Breast epithelium (tissue), 4 donors: ENCODE measurements at places on chromosomes 3 and 15.

- peak overlapping the region; percentile 74 for H3K27ac ChIP-seq
- no peaks in the 10 kb centered on the region for H3K36me3 ChIP-seq
- DNase-seq = no peak
- H3K4me1 ChIP-seq = no peaks in the 10 kb centered on the region
- H3K4me3 ChIP-seq = no peak overlapping the region
- H3K27me3 ChIP-seq = no peaks in the 10 kb centered on the region
Measured at GRCh38 chr15:71748293-71748718, 62.0 kb upstream of the NR2E3 start.

- no peaks in the 10 kb centered on the region for H3K4me1 ChIP-seq
- H3K4me3 ChIP-seq = no peak overlapping the region
- no peaks in the 10 kb centered on the region for H3K36me3 ChIP-seq
- no peak overlapping the region for H3K27ac ChIP-seq
Measured at GRCh38 chr3:194745422-194746184, 59.9 kb downstream of the FAM43A start.

- no peaks in the 10 kb centered on the region for H3K36me3 ChIP-seq
- DNase-seq = no peak
- H3K4me1 ChIP-seq = no peaks in the 10 kb centered on the region
Measured at GRCh38 chr3:51198477-51198876, 186.6 kb upstream of the MANF start.

DNA sequence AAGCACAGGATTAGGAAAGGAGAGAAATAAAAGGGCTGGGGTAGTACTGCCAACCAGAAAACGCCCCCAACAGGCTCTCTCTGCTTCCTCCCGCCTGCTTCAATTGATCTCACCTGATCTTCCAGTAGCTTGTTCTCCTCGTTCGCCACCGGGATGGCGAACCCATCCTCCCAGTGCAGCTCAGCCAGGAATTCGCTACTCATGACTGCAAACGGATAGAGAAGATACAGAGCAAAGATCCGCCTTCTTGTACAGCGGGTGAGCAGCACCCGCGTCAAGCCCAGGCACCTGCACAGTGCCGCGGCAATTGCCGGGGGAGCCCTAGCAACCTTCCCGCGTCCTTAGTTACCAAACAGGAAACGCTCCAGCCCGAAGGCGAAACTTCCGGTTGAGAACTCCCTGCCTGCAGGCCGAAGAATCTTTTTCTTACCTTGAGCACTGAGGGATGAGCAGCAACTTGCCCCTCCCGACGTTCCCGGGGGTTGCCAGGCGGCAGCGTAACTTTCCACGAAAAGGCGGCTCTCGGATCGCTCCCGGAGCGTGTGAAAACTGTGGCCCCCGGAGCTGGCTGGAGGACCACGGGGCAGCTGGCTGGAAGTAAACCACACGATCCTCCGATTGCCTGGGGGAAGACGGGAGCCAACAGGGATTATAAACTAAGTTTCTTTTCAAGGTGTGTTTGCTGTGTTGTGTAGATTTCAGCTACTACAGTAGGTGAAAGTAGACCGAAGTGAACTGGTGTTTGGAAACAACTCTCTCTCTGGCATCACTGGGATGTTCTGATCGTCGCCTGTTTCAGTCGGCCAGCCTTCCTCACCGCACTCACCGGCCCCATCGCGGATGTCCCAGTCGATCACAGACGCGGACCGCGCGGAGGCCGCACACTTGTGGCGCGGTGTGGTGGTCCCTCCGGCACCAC lies at the start of gene CCDC39:
TSS of gene CCDC39 (minus strand) at position 312 of the 919 bp plus-strand sequence. CDS start at position 203, 109 bp downstream.
- H3K27me3 ChIP-seq = no peaks in the 10 kb centered on the region
- no peaks in the 10 kb centered on the region for H3K4me1 ChIP-seq
- H3K36me3 ChIP-seq = no peaks in the 10 kb centered on the region
- H3K27ac ChIP-seq = peak within 1 kb of the TSS; percentile 28
- peak; percentile 54 for DNase-seq

- no peak overlapping the region for H3K27ac ChIP-seq
- no peaks in the 10 kb centered on the region for H3K27me3 ChIP-seq
- DNase-seq = no peak
- H3K4me1 ChIP-seq = no peaks in the 10 kb centered on the region
- H3K4me3 ChIP-seq = no peak overlapping the region
- H3K36me3 ChIP-seq = no peaks in the 10 kb centered on the region
Measured at GRCh38 chr3:114721864-114722263, 425.2 kb downstream of the ZBTB20 start.

GRCh38 chr3:127792541-127793292 lies 29.6 kb downstream of the MGLL start:
- no peaks in the 10 kb centered on the region for H3K27me3 ChIP-seq
- no peaks in the 10 kb centered on the region for H3K4me1 ChIP-seq
- H3K36me3 ChIP-seq = no peaks in the 10 kb centered on the region
- no peak for DNase-seq
- H3K4me3 ChIP-seq = no peak overlapping the region

DNA sequence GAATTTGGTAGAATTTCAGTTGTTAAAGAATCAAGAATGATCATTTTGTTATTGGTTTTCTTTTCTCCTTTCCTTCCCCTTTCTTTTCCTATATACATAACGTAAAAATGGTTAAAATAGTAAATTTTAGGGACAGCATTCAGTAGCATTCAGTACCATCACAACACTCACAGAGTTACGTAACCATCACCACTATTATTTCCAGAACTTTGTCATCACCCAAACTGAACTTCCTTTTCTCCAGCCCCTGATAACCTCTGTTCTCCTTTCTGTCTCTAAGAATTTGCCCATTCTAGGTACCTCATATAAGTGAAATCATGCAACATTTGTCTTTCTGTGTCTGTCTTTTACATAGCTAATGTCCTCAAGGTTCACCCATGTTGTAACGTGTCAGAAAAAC lies 165.3 kb downstream of the AKAP13 start:
- no peaks in the 10 kb centered on the region for H3K4me1 ChIP-seq
- no peaks in the 10 kb centered on the region for H3K36me3 ChIP-seq
- peak overlapping the region; percentile 84 for H3K27ac ChIP-seq
- DNase-seq = no peak

DNA sequence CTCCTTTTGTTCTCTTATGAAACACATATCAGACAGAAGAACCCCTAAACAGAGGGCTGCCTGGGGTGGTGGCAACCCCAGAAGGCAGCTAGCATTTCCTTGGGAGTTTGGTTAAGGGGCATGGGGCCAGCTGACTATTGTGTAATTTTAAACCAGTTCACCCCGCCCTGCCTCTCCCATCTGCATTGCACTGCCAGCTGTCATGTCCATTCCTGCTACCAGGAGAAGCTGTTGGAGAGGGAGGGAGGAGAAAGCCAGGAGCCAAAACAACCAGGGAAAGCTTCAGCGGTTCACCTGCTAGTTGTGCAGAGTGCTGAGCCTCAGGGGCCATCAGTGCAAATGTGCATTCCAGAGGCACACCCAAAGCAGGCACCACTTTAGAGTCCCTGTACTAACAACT lies 47.6 kb upstream of the ATP1B3 start:
- DNase-seq = peak; percentile 68
- no peaks in the 10 kb centered on the region for H3K36me3 ChIP-seq
- no peaks in the 10 kb centered on the region for H3K4me1 ChIP-seq
- no peak overlapping the region for H3K27ac ChIP-seq
- H3K27me3 ChIP-seq = no peaks in the 10 kb centered on the region

DNA sequence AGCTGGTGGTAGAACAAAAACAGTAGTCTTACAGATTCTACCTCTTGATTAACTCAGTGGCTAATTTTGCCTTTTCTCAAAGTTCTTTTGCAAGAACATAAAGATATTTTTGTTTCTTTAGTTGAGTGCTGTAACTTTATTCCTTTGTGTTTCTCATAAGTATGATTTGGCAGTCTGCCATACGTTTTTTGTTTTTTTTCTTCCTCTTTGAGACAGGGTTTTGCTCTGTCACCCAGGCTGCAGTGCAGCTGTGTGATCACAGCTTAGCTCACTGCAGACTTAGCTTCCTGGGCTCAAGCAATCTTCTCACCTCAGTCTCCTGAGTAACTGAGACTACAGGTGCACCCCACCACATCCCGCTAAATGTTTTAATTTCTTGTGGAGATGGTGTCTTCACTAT lies 22.4 kb downstream of the B3GNT5 start:
- DNase-seq = no peak
- no peaks in the 10 kb centered on the region for H3K36me3 ChIP-seq
- no peaks in the 10 kb centered on the region for H3K4me1 ChIP-seq
- no peaks in the 10 kb centered on the region for H3K27me3 ChIP-seq

- H3K4me3 ChIP-seq = no peak overlapping the region
- H3K4me1 ChIP-seq = no peaks in the 10 kb centered on the region
- no peak for DNase-seq
- no peak overlapping the region for H3K27ac ChIP-seq
Measured at GRCh38 chr15:34808016-34808415, 12.7 kb upstream of the ACTC1 start.

- no peak overlapping the region for H3K27ac ChIP-seq
- no peaks in the 10 kb centered on the region for H3K27me3 ChIP-seq
- DNase-seq = no peak
- no peaks in the 10 kb centered on the region for H3K36me3 ChIP-seq
- no peak overlapping the region for H3K4me3 ChIP-seq
- no peaks in the 10 kb centered on the region for H3K4me1 ChIP-seq
Measured at GRCh38 chr3:5731100-5731499, 543.6 kb downstream of the EDEM1 start.

DNA sequence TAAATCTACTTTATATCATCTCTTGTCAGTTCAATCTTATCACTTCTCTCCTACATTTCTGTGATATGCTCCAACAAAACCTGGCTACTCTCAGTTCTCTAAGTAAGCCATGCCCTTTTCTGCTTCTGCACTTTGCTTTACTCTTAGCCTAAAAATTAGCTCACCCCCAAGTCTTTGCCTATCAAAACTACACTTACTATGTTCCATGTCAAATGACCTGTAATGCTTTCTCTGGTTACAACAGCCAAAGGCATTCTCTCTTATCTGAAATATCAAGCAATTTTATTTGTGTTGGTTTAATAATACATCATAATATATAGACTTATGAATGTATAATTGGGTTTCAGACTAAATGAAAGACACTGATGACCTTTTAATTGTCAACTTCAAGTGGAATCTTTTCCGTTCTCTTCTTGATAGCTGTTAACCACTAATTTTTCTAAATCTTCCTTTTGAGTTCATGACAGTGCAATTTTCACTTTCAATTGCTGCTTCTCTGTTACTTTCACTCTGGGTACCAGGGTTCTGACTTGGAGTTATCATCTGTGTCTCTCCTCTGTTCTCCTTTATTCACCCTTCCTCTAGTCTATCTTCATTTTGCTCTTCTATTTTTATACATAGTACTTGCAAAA lies 619.0 kb upstream of the GOLIM4 start:
- H3K4me3 ChIP-seq = no peak overlapping the region
- H3K27me3 ChIP-seq = no peaks in the 10 kb centered on the region
- H3K36me3 ChIP-seq = no peaks in the 10 kb centered on the region
- no peak overlapping the region for H3K27ac ChIP-seq
- no peaks in the 10 kb centered on the region for H3K4me1 ChIP-seq
- DNase-seq = no peak
